Osteoblast (primary cell): ENCODE measurements at places on chromosomes 4 and X. TPM values are rescaled to one million over a fixed set of nuclear protein-coding genes. Genes with fewer than 3 reads are reported as not detected.
A peak's percentile ranks its signal among the peaks of the same experiment; 100 is the strongest.

The TRMT10A gene
- 4.7 and 14.5 TPM in 2 replicates for total RNA-seq

The RWDD4 gene
- total RNA-seq, result 19.9 and 25.9 TPM in 2 replicates

DNA sequence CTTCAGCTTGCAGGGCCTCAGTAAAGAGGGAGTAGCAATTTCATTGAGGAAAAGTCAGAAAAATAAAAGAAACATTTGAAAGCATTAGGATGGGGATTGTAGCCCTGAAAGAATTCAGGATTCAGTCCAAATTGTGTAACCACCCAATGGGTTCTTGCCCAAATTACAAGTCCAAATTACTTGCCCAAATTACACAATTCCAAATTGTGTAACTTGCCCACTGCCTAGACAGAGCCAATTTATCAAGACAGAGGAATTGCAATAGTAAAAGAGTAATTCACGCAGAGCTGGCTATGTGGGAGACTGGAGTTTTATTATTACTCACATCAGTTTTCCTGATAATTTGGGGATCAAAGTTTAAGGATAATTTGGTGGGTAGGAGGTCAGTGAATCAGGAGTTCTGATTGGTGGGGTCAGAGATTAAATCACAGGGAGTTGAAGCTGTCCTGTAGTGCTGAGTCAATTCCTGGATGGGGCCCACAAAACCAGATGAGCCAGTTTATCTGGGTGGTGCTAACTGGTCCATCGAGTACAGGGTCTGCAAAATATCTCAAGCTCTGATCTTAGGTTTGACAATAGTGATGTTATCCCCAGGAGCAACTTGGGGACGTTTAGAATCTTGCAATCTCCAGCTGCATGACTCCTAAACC is 18.1 kb upstream of the PAGE5 start:
- no peak for DNase-seq

DNA sequence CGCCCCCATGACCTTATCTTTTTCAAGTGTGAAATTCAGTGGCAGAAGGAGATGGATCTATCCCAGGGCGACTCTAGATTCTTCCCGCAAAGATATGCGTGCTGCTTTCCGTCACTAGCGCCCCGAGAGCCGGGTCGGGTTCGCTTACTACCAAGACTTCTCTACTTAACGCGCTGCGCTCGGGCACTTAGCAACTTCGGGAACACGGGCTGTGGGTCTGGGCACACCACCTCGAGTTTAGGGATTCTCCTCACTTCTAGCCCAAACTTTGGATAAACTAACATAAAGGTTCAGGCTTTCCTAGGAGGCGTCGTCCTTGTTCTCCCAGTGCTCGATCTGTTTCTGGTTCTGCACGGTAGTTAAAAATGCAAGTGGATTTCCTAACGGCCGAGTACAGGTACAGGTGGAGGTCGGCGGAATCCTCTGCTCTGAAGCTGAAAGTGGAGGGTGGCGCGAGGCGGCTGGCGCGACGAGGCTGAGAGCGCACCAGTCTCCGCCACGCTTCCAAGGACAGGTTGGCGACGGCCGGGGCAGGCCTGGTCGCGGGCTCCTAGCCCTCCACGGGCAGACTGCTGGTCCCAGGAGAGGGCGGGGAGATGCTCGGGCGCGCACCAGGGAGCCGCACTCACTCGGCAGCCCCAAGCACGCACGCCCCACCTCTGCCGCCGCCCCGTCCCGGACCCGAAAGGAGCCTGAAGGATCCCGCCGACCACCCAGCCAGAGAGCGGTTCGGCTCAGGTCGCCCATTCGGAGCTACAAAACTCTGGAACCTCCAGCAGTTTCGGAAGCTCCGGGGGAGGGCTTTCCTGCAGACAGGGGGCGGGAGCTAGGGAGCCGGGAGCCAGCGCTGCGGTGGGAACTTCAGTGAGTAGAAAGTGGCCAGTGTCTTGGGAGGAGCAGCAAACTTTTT is 100.8 kb upstream of the TENM3 start:
- DNase-seq, result peak; percentile 96

DNA sequence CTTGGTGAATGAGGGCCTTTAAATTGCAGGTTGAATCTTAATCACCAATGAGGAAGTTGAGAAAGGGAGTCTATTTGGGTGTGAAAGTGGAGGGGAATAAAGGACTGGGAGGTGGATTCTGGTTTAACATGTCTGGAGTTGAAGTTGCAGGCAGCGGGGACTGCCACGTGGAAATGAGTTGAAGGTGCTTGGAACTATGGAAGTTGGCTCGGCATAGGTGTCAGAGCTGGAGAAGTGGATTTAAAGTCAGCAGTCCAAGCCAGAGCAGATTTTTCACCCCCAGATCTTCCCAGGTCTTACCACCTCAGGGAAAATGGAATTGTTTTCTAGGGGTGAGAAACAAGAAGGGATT is 44.9 kb downstream of the TIGD4 start:
- no peak for DNase-seq

- no peak for DNase-seq
Measured at GRCh38 chr4:148926276-148927260, 484.4 kb upstream of the NR3C2 start.

DNA sequence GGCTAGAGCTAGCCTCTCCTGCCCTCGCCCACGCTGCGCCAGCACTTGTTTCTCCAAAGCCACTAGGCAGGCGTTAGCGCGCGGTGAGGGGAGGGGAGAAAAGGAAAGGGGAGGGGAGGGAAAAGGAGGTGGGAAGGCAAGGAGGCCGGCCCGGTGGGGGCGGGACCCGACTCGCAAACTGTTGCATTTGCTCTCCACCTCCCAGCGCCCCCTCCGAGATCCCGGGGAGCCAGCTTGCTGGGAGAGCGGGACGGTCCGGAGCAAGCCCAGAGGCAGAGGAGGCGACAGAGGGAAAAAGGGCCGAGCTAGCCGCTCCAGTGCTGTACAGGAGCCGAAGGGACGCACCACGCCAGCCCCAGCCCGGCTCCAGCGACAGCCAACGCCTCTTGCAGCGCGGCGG is at the start of gene AR:
Gene AR, plus strand, starts transcription at position 204 of the 400 bp plus-strand sequence. CDS start 1,126 bp downstream, outside the sequence.
- DNase-seq, result peak; percentile 79

DNA sequence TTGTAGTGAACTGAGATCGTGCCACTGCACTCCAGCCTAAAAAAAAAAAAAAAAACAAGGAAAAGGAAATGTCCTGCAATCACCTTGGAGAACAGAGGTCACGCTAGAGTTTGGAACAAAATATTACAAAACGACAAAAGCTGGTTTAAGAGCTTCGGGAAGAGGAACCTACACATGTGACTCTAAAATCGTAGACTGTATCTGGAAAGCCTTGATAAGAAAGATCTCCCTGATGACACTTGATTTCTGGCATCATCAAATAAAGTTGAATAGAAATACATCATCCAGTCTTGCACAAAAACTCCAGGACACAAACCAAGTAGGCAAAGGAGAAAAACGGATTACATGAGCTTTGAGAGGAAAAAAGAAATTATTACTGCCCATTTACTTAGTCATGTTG is 31.1 kb upstream of the DOCK11 start:
- DNase-seq, result no peak

GRCh38 chr4:151668689-151669402 is 92.0 kb downstream of the GATB start:
- no peak for DNase-seq

DNA sequence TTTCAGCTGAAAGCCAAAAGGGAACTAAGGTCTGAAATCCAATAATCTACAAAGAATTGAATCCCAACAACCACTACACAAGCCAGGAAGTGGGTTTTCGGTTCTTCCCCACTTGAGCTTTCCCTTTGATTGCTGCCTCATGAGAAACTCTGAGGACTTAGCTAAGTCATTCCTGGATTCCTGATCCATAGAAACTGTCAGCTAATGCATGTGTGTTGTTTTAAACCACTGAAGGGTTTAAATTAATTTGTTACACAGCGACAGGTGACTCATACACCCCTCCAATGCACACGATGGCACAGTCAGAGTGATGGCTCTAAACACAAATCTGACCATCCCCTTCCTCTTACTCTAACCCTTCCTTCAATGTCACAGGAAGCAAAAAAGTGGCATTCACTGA is 282.9 kb downstream of the RAB28 start:
- no peak for DNase-seq
